ENCODE measurements at places on chromosomes 2 and 18.

GRCh38 chr2:156513219-156513618 lies 77.0 kb downstream of the GPD2 start:
- no peak for DNase-seq

GRCh38 chr2:154827286-154827685 lies 128.8 kb downstream of the KCNJ3 start:
- DNase-seq = no peak

DNA sequence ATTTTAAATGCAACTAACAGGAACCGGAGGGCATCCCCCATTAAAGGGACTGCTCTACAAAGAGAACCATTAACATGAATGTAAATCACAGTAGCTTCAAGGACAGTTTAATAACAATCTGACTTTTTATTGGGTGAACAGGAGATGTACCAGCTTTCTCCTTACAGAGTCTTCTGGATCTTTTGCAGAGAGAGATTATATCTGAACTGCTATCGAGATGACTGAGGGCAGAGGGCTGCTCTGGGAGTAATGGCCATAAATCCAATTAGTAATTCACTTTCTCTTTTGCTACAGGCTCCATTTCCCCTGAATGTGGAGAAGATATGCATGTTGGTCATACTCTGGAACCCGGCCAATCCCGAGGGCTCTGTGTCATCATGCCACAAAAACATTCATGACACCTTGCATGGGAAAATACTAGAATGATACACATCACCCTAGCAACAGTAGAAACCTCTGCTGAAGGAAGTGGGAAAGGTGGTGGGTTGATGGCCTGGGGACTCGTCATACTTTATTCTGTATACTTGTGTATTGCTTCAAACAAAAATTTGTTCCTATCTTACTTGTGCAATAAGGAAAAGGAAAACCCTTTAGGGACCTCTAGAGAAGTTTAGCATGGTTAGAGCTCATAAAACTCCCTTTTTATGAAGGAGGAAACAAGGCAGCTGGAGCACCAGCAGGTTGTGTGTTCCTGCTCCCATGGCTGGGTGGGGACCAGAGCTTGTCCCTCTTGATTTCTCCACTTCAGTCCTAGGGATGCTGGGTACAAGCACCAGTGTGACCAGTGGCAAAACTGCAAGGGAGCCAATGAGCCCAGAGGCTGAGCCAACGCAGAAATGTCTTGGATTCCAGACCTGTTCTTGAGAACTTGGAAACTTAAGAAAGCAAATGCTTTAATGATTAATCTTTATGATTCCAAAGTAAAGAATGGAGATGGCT lies 26.0 kb downstream of the CTAGE1 start:
- no peak for DNase-seq

- DNase-seq = peak; percentile 38
Measured at GRCh38 chr18:70288171-70288850, 534 bp upstream of the SOCS6 start.

DNA sequence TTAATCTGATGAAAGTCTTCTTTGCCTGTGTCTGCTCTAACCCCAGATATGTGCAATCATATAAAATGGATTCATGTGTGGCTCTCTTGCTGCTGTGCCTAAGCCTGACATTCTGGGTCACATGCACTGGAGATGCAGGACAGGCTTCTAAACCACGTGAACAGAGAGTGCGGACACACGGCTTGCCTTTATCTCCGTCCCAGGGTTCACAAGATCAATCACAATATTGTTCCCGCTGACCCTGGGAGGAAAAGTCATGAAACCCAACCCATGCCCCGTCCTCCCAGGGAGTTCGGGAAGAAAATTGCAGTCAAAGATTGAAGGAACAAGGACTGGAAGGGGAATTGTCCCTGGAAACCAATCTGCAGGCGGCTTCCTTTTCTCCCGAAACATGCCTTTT lies 74.8 kb downstream of the VAPA start:
- DNase-seq = no peak

- no peak for DNase-seq
Measured at GRCh38 chr2:108560241-108560811, 26.1 kb downstream of the LIMS1 start.

DNA sequence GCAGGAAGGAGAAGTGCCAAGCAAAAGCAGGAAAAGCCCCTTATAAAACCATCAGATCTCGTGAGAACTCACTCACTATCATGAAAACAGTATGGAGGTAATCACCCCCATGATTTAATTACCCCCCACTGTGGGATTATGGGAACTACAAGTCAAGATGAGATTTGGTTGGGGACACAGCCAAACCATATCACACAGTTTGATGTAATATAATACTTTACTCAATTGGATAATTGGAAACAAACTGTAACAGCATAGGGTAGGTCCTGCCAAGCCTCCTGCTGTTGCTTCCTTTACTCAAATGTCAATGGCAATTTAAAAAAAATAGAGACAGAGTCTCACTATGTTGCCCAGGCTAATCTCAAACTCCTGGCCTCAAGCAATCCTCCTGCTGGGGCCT lies 15.5 kb upstream of the METTL21A start:
- DNase-seq = no peak

GRCh38 chr18:35041815-35042387 lies 688 bp downstream of the MAPRE2 start:
- no peak for DNase-seq

DNA sequence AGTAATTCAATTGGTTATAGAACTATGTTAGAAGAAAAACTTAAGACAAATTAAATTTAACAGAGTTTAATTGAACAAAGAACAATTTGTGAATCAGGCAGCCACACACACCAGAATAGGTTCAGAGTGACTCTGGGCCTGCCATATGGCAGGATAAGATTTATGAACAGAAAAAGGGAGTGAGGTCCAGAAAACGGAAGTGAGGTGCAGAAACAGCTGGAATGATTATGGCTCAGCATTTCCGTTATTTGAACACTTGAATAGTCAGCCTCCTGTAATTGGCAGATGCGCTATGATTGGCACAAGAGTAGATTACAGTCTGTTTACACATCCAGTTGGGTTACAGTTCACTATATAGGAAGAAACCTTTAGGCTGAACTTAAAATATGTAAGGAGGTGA lies 99.0 kb downstream of the MBD2 start:
- no peak for DNase-seq

GRCh38 chr18:42281851-42282250 lies 326.8 kb downstream of the PIK3C3 start:
- no peak for DNase-seq

- DNase-seq = no peak
Measured at GRCh38 chr2:232568161-232568560, 17.7 kb downstream of the EIF4E2 start.

GRCh38 chr2:237774811-237775553 lies 23.6 kb upstream of the RBM44 start:
- DNase-seq = peak; percentile 59

DNA sequence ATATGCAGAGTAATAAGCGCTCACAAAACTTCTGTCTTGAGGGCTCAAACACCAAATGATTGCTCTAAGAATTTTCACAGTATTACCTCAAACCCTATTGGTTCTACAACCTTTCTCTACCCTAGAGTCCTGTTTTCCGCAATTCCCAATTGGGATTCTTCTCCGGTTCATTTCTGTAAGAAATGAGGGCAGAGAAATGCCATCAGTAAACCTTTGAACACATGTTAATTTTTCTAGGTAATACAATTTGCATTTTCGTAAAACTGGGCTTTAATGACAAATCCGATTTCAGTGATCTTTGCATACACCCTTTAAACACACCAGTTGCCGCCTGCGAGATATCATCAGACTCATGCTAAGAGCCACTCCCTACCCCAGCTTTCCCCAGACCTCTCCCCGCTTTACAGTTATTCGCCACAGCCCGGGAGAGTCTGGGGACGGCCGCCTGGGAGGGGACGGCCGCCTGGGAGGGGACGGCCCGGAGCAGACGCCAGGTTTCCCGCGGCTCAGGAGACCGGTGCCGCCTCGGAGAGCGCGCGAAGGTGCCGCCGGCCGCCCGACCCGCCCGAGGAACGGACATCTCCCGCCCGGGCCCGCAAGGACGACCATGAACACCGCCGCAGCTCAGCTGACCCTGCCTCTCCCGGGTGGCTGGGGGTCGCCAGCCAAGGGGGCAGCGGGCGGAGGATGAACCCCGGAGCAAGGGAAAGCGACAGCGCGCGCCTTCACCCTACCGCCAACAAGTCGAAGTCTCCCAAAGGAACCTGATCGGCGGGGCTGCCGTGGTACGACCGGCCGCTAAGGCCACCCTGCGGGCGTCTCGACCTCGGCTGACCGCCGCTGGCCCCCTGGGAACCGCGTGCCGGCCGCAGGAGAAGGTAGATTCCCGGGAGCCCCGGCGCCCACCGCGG lies 463 bp downstream of the SMC6 start:
- DNase-seq = peak; percentile 46

DNA sequence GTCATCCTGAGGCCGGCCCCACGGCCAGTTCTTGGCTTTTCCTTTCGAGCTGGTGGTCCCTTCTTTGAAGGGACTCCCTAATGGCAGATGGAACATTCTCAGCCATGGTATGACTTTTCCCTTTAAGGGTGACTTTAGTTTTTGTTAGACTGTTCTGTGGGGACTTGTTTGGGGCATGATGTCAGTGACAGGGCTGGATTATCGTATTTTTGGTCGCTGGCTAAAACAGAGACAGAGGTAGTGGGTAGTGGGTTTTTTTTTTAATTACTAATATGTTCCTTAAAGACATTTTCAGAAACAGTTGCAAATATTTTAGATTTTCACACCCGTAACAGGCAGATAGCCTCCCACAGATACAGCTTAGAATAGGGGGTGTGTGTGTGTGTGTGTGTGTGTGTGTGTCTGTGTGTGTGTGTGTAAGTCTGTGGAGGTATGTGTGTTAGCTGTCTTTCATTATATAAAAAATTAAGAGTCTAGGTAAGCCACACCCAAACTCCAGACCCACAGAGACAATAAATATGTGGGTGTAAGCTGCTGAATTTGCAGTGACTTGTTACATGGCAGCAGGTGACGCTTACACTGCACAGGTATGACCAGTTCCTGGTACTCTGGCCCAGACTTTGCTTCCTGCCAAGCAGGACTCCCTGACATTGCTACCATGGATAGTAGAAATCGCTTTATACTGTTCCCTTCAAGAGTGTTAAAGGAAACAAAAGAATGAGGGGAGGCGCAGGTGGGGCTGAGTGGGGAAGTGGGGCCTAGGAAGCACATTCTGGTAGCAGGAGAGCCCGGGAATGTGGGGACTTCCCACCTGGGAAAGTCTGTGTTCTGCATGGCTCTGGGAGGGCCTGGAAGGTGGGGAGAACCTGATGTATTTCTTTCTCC lies 20.9 kb downstream of the NCK2 start:
- no peak for DNase-seq

DNA sequence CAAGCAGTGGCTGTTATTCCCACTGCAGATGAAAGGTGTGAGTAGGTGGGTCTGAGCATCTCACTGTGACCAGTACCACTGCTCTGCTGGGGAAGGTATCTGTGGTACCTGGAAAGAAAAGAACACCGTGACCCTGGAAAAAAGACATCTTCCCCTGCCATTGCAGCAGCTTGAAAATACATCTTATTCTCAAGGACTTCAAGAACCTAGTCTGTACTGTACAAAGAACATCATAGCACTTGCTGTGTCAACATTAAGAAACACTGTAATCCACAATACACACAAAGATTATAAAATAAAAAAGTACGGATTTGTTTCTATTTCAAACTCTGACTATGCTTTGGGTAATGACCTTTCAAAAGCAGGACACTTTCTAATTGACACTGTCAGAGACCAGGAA lies 28.9 kb downstream of the C2orf76 start:
- no peak for DNase-seq

DNA sequence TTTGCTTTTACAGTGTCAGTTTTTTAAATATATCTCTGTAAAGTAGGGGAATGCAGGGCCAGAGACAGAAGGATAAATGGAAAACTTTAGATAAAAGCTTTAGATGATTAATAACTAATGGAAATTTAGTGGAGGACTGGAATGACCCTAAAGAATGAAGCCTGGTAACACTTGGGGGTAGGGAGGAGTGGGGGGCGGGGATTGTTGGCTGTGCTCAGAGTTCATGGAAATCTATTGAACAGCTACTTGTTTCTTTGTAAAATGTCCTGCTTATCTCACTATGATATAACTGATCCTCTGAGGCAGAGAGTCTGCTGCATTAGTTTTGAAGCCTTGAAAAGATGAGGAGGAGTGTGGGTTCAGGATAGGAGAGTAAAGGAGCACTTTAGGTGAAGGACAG lies 90.5 kb downstream of the TMEM185B start:
- DNase-seq = no peak

DNA sequence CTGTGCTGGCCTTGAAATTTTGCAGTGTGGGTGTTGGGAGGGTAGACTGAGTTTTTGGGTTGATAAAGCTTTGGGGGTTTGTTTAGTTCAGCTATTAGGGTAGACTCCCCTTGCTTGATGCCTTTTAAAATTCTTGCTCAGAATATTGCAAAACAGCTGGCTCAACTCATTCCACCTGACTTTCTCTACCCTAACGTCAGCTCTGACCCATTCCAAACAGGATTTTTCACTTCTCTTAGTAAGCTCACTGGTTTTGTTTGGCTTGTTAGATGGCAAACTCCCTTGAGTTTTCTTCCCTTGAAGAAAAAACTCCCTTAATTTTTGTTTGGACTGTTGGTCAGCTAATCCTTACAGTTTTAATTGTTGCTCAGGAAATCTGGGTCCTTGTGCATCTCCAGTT lies 195.1 kb upstream of the DTNA start:
- no peak for DNase-seq

- no peak for DNase-seq
Measured at GRCh38 chr18:63402246-63403162, 19.8 kb downstream of the VPS4B start.

- no peak for DNase-seq
Measured at GRCh38 chr2:104420420-104420819, 433.5 kb upstream of the POU3F3 start.

- no peak for DNase-seq
Measured at GRCh38 chr2:43294973-43295603, 68.7 kb upstream of the ZFP36L2 start.

DNA sequence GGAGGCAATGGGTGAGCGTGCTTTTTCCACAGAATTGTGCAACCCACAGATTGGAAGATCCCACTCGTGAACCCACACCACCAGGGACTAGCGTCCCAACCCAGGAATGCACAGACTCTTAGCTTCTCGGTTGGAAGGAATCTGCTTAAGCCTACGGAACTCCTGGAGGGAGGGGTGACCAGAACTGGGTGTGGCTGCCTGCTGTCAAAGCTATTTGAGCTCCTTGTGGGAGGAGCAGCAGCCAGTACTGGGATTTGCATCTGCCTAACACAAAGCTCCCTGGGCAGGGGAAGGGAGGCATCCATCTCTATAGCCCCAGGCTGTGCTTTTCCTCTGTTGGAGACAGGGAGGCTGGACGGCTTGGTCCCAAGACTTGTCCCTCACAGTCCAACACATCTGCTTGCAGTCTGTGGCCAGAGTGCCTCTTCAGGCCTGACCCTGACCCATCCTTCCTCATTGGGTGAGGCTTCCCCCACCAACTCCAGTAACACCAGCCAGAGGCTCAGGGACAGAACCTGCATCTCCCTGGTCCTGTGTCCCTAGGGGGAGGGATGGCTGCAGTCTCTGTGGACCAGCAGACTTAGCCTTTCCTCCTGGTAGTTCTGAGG lies 27.9 kb downstream of the HNMT start:
- no peak for DNase-seq

- DNase-seq = no peak
Measured at GRCh38 chr2:160513120-160513519, 19.5 kb upstream of the RBMS1 start.

- DNase-seq = no peak
Measured at GRCh38 chr2:66987733-66988132, 409.4 kb upstream of the ETAA1 start.

All from neural crest cell (in vitro differentiated cells).